Stimulated activated CD4-positive, alpha-beta T cell treated with anti-CD3 and anti-CD28 coated beads, Interleukin-1b, Interleukin-23, amount 100 ng/mL, for 1 hour (primary cell): ENCODE measurements at places on chromosomes 4 and X.

DNA sequence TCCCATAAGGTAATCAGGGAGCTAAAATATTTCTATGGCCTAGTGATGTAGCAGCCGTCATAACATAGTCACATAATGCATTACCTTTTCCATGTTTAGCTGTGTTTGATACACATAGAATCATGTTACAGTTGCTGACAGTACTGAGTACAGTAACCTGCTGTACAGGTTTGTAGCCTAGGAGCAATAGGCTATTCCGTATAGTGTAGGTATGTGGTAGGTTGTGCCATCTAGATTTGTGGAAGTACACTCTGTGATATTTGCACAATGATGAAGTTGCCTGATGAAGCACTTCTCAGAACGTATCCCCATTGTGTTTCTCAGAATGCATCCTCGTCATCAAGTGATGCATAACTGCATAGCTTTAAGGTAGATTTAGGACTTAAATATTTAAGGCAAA lies 495.6 kb upstream of the ZFP42 start:
- no peak for DNase-seq

GRCh38 chr4:23169608-23170311 lies 477.0 kb downstream of the GBA3 start:
- DNase-seq: no peak

GRCh38 chrX:20653070-20653469 lies 386.4 kb upstream of the RPS6KA3 start:
- DNase-seq: no peak

- no peak for DNase-seq
These were observed 208.6 kb upstream of the TACR3 start for GRCh38 chr4:103928370-103928769.

DNA sequence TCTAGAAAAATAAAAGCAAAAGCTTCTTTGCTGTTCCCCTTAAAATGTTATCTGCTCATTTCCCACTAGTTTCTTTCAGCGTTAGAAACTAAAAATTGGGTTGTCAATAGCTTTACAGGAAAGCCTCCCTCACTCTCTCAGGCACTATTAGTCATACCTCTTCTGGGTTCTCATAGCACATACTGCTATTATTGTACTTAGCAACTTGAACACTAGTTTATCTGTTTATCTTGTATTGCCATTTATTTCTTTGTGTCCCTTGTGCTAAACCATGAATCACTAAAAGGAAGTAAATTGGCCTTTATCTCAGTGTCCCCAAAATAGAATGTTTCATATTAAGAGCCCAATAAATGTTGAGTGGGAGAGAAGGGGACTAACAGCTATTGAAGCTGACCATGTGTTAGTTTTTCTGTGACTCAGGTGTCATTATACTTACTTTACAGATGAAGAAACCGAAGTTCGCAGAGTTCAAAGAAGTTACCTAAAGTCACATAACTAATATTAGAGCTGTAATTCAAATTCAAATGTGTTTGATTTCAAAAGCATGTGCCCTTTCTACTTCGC lies 124.8 kb upstream of the CITED1 start:
- DNase-seq: no peak

- DNase-seq: no peak
These were observed 12.8 kb downstream of the THAP9 start for GRCh38 chr4:82913305-82913704.

GRCh38 chr4:150457802-150458201 lies 124.1 kb upstream of the MAB21L2 start:
- no peak for DNase-seq

DNA sequence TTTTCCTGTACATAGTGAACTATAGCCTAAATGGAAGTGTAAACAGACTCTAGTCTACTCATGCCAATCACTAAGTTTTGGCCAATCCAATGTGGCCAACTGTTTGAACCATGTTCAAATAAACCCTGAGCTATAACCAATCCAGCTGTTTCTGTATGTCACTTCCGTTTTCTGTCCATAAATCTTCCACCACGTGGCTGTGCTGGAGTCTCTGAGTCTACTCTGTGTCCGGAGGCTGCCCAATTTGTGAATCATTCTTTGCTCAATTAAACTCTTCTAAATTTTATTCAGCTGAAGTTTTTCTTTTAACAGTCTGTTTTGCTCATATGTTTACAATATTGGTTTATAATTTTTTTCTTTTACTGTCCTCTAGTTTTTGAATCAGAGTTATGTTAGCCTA lies 112.3 kb upstream of the BANK1 start:
- no peak for DNase-seq

DNA sequence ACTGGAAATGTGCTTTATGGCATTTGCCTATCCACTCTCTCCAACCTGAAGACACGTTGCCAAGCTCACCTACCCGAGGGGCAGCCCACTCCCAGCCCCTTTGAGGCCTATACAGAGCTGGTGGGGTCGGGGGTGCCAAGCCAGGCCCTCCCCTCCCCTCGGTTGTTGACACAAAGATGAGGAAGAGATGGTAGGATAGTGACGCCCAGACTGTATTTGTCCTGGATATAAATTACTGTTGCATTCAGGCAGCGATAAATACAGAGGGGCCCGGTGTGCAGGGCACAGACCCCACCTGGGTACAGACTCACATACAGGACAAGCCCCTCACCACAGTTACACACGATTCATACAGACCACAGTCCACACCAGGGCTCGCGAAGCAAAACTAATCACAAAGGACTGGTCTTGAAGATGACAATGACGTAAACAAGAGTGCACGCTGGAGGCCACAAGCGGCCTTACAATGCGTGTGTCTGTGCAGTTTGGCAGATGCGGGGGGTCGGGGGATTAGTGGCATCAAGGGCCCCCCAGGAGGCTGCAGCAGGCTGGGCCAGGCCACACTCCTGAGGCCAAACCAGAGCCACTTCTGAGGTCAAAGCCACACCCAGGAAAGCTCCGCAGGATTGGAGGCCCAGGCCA lies 14.6 kb downstream of the DGKQ start:
- DNase-seq: no peak

DNA sequence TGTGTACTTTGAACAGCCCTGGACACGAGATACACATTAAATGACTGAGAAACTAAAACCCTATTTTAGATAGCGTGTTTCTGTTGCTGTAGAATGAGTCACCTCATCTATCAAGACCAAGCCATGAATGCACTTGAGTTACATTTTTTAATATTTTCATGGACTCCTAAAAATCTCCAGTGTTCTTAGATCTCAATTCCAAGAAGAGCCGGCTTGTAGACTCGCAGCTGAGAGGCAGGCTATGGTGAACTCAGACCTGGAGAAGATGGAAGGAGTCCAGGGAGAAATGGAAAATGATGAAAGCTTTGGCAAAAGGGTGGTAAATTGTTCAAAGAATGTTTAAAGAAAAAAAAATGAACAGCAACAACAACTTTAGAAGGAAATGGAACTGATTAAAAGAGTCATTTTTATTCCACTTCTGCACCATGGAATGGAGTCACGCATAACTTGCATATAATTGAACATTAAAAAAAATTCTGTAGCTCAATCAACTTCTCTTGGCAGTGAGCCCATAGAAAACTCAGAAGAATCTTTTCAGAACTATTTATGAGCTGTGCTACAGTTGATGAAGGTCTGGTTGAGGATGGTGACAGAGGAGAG lies 129.8 kb downstream of the MXRA5 start:
- DNase-seq: no peak

GRCh38 chr4:37697566-37697965 lies 11.4 kb upstream of the RELL1 start:
- no peak for DNase-seq

DNA sequence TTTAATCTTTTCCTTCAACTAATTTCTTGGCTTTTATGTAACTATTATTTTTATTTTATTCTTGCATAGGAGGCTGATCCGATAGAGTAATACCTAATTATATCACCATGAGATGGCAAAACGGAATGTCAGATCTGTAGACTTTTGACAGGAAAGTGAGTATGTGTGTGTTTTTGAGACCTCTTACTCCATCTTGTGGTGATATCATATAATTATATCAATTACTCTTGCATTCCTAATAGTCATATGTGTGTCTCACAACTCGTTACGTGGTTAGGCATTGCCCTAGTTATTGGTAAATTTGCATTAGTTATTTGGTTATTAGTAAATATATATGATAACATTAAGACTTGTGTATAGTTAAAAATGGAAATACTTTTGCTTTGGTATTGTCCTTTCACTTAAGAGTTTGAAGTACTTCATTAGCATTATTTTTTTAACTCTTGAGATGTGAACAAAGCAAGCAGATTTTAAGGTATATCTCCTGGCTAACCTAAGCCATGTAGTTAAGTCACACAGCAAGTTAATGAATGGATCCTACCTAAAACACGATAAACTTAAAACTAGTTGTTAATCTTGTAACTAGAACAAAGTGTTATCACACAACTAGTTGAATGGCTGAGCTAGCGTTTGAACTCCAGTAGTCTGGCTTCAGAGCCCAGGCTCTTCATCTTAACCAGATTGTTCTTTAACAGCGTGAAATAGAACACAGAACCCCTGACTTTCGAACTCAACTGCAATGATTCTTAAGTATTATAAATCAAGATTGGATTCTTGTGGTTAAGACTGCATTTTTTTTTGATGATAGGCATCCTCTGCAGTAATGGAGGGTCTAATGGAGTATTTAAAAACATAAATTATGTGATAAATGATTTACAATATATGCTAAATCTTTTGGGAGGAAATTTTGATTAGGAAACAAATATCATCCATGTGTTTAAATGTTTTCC lies 67.1 kb downstream of the PGRMC2 start:
- no peak for DNase-seq

- DNase-seq: no peak
These were observed 3.5 kb upstream of the N4BP2 start for GRCh38 chr4:40053161-40053560.

DNA sequence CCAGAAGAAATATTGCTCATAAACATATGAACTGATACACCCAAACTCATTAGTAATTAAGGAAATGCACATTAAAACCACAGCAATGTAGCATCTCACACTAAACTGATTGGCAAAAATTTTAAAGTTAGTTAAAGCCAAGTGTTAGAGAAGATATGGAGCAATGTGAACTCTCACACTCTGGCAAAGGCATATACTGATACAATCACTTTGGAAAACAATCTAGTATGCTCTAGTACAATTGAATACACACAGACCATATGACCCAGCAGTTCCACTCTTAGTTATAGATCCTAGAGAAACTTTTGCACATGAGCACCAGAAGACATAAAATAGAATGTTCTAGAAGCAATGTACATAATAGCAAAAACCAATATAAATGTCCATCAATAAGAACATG lies 8.4 kb upstream of the AWAT1 start:
- no peak for DNase-seq

DNA sequence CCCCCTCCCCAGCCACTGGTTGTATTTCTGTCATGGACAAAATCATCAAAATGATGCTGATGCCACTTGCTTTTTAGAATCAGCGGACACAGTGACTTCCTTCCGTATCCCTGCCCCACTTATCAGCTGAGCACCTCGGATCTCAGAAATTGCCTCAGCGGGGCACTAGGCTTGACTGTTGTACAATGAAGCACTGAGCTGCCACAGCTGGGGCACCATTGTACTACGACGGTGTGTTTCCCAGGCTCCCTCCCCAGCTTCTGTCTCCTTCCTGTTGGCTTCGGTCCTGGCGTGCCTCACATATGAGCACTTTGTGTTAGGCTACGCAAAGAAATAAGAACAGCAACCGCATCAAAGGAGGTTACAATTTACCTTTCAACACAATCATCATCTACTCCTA lies 82.4 kb downstream of the F11 start:
- no peak for DNase-seq

DNA sequence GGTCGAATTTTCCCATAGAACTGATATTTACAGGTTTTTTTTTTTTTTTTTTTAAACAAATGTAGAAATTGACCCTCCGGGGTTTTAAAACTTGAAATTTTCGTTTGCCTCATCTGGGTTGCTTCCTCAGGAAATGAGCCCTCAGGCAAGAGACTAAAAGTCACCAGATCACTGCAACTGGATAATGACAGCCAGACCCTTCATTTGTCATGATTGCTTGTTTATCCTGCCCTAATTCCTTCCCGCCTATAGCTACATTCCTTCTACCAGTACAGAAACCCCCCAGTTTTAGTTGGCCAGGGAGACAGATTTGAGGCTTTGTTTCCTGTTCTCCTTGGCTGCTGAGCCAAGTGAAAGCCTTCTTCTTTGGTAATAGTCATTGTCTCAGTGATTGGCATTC lies 44.0 kb upstream of the IGFBP7 start:
- no peak for DNase-seq

GRCh38 chrX:129634541-129634940 lies 20.2 kb downstream of the APLN start:
- no peak for DNase-seq

- no peak for DNase-seq
These were observed 169.9 kb downstream of the DHRSX start for GRCh38 chrX:2330910-2331309.

GRCh38 chr4:36267486-36268268 lies 13.7 kb upstream of the DTHD1 start:
- DNase-seq: no peak
